Activated CD8-positive, alpha-beta memory T cell treated with anti-CD3 and anti-CD28 coated beads, Interleukin-2, amount 10 ng/mL, durations not matched to agents 7 days and 5 days (primary cell): ENCODE measurements at places on chromosomes 16 and 17.

DNA sequence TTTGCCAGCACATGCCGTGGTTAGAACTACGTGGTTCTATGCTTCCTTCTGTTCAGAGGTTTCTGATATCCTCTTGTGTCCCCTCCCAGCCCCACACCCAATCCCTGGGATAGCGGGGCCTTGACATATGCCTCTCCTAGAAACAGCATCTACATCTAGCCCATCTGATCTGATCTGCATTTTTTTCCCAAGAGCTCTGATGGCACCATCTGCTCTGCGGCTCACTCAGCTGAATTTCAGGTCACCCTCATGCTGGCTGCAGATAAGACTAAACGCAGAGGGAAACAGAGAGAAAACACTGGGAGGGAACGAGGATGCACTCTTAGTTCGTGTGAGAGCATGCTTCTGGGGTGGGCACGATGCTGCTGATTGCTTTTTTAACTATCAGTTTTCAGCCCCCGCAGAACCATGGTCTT is 10.7 kb downstream of the WIPI1 start:
- DNase-seq = no peak

DNA sequence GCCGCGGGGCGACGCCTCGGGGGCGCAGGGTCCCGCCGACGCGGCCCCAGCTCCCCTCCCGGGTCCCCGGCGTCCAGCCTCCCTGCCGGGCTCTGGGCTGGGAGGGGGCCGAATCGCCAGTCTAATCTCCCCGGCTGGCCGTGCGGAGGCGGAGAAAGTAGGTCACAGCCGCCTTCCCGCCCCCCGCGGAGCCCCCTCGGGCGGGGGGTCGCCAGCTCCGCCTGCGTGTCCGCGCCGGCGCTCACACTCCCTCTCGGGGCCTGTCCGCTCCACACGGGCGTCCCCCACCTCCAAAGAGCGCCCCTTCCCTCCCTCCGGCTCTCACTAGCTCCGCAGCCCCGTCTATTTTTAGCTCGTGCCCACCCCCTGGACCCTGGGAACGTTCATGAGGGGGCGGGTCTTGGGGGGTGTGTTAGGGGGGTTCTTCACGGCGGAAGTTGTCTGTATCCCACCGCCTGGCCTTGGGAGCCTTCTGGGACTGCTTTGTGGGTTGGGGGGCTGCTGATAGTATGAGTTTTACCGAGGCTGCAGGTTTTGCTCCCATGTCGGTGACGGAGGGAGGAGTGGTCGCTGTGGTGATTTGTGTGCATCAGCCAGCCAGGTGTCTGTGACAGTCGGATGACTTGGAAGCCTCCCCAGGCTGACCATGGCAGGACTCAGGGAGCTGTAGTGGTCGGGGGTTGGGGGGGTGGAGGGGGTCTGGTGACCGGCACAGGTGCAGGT is 1.1 kb downstream of the ATP1B2 start:
- DNase-seq = no peak

DNA sequence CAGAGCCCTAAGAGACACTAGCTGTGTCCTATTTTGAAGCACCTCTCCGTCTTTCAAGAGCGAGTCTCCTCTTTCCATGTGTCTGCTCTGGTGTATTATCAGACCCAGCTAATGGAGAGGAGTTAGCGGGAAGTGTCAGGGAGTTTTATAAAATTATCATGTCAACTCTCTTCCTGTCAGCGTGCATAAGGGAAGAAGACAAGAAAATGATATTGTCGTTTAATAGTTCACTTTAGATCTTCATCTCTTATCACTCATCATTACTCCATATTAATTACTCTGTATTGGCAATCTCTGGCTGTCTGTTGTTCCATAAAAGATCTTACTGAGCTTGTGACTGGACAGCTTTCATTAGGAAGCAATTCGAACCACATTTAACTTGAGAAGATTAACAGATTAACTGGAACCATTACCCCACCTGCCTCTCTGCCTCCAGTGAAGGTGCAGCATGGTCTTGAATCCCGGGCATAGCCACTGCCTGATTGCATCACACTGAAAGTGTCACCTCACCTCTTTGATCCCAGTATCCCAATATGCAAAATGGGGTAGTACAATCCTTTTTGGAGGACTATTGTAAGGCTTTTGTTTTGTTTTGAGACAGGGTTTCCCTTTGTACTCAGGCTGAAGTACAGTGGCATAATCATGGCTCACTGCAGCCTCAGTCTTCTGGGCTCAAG is 121.1 kb downstream of the TMEM114 start:
- DNase-seq = no peak

DNA sequence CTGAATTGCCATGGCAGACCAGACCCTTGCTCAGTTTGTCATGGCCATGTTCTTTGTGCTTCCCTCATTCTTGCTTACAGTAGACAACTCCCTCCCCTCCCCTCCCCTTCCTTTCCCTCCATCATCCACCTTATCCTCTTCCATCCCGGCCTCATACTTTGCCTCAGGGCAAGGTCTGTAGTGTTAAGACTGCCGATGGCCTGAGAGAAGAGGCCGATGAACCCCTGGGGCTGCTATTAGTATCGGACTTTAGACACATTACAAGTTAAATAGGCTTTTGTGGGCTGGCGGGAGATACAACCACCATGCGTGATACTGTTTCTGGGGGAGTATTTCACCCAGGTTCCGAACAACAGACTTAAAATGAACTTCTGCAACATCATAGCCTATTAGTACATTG is 364.5 kb upstream of the ZFHX3 start:
- no peak for DNase-seq

- DNase-seq = no peak
Observed at GRCh38 chr16:66457888-66458287, 30.8 kb downstream of the BEAN1 start.

DNA sequence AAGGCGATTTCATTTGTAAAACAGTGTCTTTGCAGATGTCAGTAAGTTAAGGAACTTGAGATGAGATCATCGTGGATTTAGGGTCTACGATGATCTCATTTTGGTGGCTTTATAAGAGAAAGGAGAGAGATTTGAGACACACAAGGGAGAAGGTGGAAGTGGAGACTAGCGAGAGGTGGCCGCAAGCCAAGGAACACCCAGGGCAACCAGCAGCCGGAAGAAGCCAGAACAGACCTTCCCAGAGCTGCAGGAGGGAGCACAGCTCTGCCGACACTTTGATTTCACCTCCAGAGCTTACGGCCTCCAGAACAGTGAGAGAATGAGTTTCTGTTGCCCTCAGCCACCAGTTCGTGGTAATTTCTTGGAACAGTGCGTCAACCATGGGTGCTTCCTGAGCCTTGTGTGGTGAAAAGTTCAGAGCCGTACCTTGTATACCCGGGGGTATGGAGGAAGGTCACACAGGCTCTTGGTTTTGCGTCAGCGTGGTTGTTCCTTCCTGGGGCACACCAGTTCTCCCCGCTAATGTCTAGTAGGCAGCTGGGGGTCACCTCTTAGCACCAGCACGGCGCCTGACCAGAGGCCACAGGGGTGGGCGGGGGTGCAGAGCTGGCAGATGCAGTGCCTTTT is 12.9 kb upstream of the SEC14L1 start:
- DNase-seq = peak; percentile 94
